ENCODE measurements at places on chromosomes 2 and 18.

DNA sequence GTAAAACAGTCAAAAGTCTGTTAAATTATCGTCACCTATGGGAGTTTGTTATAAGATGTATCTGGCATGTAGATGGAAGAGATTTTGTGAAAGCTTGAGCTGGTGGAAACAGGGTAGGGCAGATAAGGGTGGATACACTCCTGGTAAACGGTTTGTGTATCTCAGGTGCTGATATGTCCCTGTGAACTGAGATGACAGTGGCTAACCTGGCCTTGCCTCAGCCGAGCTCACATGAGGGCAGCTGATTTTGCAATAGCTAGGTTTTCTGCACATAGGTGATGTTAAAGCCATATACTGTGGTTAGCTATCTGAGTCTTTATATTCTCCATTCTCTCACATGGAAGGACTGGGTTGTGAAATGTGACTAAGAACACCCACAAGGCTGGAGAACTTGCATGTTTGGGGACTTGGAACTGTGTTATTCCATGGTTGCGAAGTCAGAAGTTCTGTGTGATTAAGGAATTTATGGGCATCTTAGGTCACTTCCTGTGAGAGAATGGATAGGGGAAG is 205.1 kb downstream of the TPGS2 start:
- DNase-seq = no peak

DNA sequence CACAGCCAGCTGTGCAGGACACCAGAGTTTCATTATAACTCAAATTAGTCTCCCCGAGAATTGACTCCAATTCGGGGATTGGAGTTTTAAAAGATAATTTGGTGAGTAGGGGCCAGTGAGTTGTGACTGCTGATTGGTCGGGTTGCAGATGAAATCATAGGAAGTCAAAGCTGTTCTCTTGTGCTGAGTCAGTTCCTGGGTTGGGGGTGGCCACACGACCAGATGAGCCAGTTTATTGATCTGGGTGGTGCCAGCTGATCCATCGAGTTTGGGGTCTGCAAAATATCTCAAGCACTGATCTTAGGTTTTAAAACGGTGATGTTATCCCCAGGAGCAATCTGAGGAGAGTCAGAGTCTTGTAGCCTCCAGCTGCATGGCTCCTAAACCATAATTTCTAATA is 82.7 kb upstream of the SLC66A3 start:
- no peak for DNase-seq

DNA sequence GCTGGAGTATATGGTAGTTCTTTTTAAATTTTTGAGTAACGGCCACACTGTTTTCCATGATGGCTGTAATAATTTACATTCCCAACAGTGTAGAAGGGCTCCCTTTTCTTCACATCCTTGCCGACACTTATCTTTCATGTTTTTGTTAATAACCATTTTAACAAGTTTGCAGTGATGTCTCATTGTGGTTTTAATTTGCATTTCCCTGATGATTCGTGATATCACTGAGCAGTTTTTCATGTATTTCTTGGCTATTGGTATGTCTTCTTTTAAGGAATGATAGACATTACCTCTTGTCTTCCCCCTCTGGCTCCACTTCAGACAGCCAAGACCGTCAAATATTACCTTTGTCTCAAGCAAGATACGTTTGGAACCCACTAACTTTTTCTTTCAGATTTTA is 371.1 kb upstream of the NRP2 start:
- no peak for DNase-seq

- DNase-seq = no peak
These were observed 98.6 kb downstream of the TGFA start for GRCh38 chr2:70454936-70455544.

DNA sequence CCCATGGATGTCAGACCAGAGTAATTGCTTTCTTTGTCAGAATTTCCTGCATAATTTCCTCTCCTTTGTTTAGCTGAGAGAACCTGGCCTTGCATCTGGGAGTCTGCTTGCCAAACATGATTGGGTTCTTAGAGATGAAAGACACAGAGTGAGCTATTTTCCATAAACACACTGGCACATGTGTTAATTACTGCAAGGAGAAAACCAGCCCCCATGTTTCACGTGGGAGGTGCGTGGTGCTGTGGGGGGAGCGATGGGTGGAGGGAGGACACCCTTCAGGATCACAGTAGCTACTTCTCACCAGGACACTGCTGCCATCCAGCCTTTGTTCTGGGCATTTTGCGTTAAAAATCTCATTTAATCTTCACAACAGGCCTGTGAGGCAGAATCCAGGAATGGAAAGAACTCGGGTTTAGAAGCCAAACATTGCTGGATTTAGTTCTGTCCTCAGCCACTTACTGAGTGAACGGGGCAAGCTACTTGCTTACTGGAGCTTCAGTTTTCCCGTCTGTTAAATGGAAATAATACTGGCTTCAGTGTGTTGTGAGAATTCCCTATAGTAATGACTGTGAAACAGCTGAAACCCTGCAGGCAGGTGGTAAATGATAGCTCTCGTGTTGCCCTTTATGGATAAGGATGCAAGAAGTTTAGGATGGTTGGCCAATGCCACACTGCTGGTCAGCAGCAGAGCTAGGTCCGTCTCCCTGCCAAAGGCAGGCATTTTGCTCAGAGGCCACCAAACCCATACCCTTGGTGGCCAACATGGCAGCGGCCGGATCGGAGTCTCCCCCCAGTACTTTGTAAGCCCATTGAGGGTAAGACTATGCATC is 100.1 kb upstream of the ASAP2 start:
- DNase-seq = no peak

DNA sequence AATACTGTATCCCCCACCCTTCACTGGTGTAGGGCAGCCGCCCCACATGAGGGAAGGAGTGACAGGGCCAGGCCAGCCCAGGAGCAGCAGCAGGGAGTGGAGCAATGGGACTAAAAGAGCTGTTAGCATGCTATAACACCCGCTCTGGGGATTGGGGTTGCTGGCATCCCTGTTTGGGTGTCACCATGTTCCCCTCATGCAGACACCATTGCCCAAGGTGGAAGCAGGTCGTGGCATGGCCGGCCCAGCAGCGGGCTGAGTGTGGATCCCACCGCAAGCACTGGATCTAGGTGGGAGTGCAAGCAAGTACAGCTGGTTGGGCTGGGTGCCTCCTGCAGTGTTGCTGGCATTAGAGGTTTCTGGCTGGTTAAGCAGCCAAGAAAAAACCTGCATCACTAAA is 3.3 kb upstream of the SULT6B1 start:
- DNase-seq = no peak

GRCh38 chr2:232537499-232537898 is 2.0 kb upstream of the CHRNG start:
- no peak for DNase-seq

- DNase-seq = no peak
These were observed 84.5 kb downstream of the PDK1 start for GRCh38 chr2:172640389-172640788.

GRCh38 chr18:42039396-42039795 is 84.4 kb downstream of the PIK3C3 start:
- DNase-seq = no peak

- DNase-seq = no peak
These were observed 17.4 kb downstream of the LDLRAD4 start for GRCh38 chr18:13235981-13236380.

DNA sequence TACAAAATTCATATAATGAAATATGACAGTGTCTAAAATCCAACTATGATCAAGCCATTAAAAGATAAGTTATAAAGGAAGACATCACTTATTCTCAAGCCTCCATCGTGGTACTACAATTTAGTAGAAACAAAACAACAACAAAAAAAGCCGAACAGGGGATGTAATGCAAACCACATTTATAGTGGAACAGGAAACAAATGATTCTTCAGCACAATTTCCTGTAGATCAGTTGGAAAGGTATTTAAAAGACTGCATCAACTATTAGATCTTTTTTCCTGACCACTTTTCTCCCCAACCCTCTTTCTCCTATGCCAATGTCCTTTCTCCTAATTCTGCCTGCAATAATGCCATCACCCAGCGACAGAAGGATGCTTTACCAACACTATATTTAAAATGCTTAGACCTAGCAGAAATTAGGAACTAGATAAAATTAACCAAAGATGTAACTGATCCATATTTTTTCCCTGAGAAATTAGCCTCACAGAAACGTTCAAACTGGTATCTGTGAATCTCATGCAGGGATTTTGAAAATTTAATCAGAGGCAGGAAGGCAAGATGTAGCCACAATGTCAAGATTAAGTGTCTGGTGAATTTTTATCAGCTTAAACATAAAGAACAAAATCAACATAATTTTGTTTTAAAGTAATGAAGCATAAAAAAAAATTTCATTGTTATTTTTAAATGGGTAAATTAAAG is 271.4 kb downstream of the TCF4 start:
- DNase-seq = no peak

- no peak for DNase-seq
These were observed 7.0 kb downstream of the USP34 start for GRCh38 chr2:61463769-61464475.

DNA sequence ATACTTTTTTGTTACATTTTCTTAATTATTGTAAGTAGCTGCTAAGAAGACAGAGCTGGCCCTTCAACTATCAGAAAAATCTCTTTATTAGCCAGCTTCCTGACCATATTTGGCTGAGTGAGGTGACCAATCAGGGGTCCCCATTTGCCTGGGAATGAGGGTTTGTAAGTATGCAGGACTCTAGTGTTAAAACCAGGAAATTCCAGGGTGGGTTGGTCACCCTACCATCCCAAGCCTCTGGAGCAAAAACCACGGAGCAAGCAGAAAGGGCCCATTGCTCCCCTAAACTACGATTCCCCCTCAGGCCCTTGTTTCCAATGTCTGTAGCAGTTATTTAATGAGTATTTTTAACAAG is 165.6 kb upstream of the NCKAP5 start:
- no peak for DNase-seq

DNA sequence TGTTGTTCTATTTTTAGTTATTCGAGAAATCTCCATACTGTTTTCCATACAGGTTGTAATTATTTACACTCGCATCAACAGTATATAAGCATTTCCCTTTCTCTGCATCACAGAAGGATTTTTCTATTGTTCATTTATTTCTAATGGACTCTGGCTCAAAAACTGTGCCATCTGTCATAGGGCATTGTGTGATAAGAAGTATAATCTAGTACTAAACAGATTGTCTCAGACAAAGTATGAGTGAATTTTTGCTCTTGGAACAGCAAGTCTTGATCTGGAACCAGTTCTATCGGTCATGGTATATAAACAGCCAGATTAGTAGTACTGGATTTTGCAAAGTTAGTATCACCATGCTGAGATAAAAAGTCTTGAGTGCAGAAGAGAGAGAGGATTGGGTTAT is 145.8 kb downstream of the KIAA1328 start:
- no peak for DNase-seq

- DNase-seq = no peak
These were observed 88.3 kb upstream of the LRATD1 start for GRCh38 chr2:14544247-14544646.

DNA sequence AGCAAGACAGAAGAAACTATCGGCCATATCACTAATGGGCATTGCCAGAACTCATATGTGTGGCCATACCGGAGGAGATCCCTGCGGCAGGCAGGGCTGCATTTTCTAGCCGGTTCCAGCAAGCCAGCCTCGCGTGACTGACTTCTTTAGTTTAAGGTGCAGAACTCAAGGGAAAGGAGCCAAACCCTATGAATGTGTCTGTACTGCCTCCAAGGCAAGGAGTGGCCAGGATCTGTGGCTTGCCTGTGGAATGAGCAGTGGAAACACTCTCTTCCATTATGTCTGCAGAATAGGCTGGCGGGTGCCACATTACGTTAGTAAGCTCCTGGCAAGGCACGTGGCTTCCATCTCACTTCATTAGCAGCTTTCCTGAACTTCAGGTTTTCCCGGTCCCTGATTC is 137.6 kb downstream of the ATL2 start:
- DNase-seq = no peak

GRCh38 chr2:147632198-147632597 is 212.6 kb upstream of the ACVR2A start:
- no peak for DNase-seq

- DNase-seq = no peak
These were observed 397.6 kb downstream of the ZNF521 start for GRCh38 chr18:24954341-24954740.

GRCh38 chr18:45755934-45756333 is 32.0 kb downstream of the SLC14A1 start:
- no peak for DNase-seq

GRCh38 chr18:35236571-35237363 is 4.1 kb upstream of the ZNF397 start:
- DNase-seq = no peak

DNA sequence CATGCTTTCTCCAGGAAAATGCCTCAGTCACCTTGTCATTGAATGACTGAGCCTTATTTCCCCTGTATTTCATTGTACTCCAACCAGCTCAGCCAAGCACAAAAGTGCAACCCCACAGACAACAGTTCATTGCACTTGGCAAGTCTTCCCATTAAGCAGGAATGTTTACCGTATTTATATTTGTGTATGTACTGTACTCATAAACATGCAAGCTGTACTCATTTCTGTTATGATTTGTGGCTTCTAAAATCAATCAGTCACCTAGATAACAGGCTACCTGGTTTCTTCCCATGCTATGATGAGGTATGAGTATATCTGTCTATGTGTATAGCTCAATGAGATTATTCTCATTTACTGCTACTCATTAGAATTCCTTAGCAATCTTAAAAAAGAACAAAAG is 505.5 kb upstream of the FAM98A start:
- DNase-seq = no peak

- no peak for DNase-seq
These were observed 61.7 kb downstream of the ITGB6 start for GRCh38 chr2:160138406-160138805.

DNA sequence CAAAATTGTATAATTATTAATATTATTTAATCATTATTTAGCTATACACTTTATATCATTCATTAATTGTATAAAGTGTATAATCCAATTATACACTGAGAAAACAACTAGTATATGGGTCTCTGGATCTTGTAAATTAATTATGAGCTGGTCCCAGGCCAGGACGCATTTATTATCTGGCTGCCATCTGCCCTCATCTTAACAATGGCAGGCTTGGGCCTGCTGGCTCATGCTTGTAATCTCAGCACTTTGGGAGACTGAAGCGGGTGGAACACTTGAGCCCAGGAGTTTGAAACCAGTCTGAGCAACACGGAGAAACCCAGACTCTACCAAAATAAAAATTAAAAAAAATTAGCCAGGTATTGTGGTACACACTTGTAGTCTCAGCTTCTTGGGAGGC is 502.2 kb upstream of the NRXN1 start:
- DNase-seq = no peak

GRCh38 chr18:48943333-48943732 is 7.4 kb downstream of the SMAD7 start:
- no peak for DNase-seq

- DNase-seq = no peak
These were observed 381.5 kb upstream of the ETAA1 start for GRCh38 chr2:67015681-67016080.
